Fibroblast of skin of back (primary cell): ENCODE measurements at places on chromosomes 1 and 21.

DNA sequence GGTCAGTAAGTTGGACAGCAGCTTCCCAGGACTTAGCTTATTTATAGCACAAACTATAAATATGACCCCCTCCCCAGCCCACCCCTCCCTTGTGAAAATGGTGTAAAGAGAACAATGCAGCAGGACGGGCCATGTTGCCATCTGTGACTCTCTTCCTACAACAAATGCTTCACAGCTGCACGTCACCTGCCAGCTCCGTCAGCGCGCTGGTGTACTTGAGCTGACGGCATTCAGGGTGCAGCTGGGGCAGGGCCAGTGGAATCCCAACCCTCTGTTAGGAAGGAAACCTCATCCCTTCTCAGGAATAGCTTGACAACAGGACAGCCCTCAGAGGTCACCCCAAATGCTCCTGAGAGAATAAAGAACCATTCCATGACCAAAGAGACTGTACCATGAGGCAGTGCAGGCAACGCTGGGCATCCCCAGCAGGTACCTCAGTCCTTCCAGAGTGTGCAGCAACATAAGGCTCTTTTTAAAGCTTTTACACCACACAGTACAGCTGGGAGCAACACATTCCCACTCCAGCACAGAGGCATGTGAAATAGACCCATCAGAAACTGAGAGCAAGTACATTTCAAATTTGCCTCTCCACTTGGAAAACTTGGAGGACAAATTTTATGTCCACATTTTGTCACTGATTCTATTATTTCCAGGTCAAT, 85.0 kb downstream of the ATP1A1 start:
- no peak for DNase-seq

GRCh38 chr1:177343445-177343844, 172.7 kb downstream of the BRINP2 start:
- no peak for DNase-seq

DNA sequence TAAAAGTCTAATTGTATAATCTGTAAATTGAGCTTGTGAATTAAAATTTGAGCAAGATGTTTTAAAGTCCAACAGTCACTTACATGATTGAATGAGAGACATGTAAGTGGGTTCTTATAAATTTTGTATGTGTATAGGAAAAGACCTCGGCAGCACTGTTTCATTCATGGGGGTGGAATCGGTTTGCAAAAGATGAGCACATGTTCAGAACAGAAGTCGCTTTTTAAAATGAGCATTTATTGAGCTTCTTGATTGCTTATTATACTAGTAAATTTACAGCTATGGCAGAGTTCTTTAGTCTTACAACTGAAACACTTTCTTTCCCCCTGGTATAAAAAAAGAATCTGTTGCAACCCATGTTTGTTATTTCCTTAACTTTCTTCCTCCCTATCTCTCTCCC, 33.9 kb downstream of the ACTN2 start:
- DNase-seq, result no peak

- no peak for DNase-seq
Observed at GRCh38 chr1:233383984-233384383, 56.5 kb downstream of the MAP3K21 start.

- peak; percentile 70 for DNase-seq
Observed at GRCh38 chr1:240804475-240804874, 192.5 kb upstream of the GREM2 start.

- no peak for DNase-seq
Observed at GRCh38 chr1:205518661-205519540, 14.4 kb downstream of the CDK18 start.

GRCh38 chr1:56686169-56686568, 41.1 kb downstream of the PRKAA2 start:
- DNase-seq, result peak; percentile 22

GRCh38 chr1:203506858-203507626, 13.1 kb downstream of the OPTC start:
- DNase-seq, result no peak

- DNase-seq, result peak; percentile 7
Observed at GRCh38 chr1:10340930-10341590, 57.8 kb upstream of the PGD start.

- DNase-seq, result no peak
Observed at GRCh38 chr1:37513795-37514349, 694 bp downstream of the MEAF6 start.

- no peak for DNase-seq
Observed at GRCh38 chr1:7587773-7588456, 183.2 kb upstream of the VAMP3 start.

- DNase-seq, result no peak
Observed at GRCh38 chr1:63173161-63173560, 149.2 kb upstream of the FOXD3 start.
